CD8-positive, alpha-beta memory T cell (primary cell): ENCODE measurements at places on chromosomes 6 and 20.

DNA sequence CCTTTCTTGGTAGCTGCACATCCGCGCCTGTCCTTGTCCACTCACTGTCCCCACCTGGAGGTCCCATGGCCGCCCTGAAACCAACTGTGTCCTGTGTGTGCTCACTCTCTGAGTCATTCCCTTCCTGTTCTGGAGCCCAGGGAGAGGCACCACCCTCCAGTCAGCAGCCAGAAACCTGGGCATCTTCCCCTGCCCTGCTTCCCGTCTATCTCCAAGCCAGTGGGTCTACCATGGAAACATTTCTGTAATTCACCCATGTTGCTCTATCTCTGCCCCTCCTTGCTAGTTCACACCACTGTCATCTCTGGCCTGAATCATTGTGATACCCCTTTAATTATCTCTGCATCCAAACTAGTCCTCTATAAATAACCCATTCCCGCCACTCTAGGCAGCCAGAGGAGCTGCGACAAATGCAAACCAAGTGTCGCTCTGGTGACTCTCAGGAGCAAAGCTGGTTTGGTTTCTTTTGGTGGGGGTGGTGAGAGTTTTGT, 28.8 kb upstream of the SYNJ2 start:
- no peak for DNase-seq

DNA sequence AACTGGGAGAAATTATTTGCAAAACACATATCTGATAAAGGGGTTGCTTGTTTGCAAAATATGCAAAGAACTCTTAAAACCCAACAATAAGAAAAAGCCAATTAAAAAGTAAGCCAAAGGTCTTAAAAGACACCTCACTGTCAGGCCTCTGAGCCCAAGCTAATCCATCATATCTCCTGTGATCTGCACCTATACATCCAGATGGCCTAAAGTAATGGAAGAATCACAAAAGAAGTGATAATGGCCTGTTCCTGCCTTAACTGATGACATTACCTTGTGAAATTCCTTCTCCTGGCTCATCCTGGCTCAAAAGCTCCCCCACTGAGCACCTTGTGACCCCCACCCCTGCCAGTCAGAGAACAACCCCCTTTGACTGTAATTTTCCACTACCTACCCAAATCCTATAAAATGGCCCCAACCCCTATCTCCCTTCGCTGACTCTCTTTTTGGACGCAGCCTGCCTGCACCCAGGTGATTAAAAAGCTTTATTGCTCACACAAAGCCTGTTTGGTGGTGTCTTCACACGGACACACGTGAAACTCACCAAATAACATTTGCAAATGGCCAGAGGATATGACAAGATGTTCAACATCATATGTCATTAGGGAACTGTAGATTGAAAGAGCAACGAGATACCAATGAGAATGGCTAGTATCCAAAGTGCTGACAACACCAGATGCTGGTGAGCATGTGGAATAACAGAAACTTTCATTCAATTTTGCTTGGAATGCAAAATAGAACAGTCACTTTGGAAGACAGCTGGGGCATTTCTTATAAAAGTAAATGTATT, 565.0 kb upstream of the ADGRB3 start:
- DNase-seq, result no peak

- DNase-seq, result no peak
Measured at GRCh38 chr20:5393218-5393870, 76.6 kb upstream of the PROKR2 start.

DNA sequence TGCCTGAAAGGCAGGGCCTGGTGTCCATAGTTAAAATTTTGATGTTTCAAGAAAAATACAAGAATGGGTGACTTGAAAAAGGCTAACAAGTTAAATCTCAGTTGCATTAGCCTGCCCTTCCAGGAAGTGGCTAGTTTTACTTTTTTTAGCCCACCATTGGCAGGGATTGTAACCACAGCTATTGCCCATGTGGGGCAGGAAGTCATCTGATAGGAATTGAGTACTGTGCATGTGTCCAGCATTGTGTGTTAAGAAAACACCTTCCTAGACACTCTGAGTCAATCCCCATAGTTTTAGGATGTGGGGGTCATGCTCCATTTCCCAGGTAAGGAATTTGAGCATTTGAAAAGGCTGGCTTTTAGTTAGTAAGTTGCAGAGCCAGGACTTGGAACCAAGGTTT, 26.9 kb downstream of the LYRM2 start:
- DNase-seq, result no peak
